ENCODE measurements at places on chromosomes 2 and 18. TPM values are rescaled to one million over a fixed set of nuclear protein-coding genes. Genes with fewer than 3 reads are reported as not detected.

NEU4 gene
- 0.22 TPM for total RNA-seq

CNDP1 gene
- total RNA-seq: 0.31 TPM

SERPINB4 gene
- not detected for total RNA-seq

TUBA3E gene
- not detected for total RNA-seq

IL36G gene
- total RNA-seq: not detected

RGPD3 gene
- 0.10 TPM for total RNA-seq

TWSG1 gene
- total RNA-seq: 44.7 TPM

TXNDC2 gene
- total RNA-seq: 0.07 TPM

UGT1A3 gene
- not detected for total RNA-seq

C2orf15 gene
- 0.59 TPM for total RNA-seq

PIGN gene
- 17.1 TPM for total RNA-seq

UGT1A4 gene
- not detected for total RNA-seq

OR6B2 gene
- not detected for total RNA-seq

DNA sequence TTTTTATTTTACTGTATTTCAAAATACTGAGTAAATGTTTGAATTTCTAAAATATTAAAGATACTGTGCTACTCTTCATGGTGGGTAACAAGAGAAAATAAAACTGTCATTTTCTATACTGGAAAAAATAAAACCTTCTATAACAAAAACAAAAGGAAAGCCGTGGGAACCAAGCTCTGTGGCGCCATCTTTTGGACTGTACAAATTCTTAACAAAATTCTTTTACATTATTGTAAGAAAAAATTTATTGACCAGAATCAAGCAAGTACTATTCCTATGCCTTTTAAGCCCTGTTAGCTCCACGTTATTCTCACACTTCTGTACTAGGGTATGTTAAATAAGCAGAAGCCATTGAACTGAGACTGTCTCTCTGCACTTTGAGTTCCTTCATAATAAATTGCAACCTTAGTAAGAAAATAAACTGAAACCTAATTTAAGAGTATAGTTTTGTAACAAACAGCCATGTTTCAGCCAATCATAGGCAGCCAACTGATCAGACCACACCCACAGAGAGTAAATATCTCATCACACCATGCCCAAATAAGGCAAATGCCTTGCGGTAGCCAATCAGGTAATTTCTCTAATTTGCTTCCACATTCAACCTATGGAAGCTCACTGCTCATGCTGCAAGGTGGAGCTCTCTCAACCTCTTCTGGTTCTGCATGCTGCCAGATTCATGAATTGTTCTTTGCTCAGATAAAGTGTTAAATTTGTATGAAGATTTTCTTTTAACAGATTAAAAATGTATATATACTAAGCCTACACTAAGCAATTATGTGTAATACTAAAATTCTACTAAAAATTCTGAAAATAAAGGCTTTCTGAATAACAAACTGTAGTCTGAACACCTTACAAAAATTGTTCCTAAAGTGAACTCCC is 42.2 kb downstream of the HIBCH start:
- DNase-seq: peak; percentile 25

DNA sequence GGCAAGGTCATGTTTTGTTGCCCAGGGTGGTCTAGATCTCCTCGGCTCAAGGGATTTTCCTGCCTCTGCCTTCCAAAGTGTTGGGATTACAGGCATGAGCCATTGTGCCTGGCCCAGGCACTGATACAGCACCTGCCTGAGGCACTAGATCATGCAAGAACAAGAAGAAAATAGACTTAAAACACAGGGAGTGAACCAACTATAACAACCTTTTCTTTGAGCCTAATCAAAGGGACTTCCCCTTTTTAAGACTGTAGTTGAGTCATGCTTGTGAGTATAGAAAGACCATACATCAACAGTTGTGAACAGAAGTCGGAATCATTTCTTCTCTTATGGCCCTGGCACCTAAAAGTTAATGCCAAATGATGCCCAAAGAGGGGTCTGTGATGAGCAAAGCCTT is 47.9 kb upstream of the MAPRE2 start:
- DNase-seq: no peak

DNA sequence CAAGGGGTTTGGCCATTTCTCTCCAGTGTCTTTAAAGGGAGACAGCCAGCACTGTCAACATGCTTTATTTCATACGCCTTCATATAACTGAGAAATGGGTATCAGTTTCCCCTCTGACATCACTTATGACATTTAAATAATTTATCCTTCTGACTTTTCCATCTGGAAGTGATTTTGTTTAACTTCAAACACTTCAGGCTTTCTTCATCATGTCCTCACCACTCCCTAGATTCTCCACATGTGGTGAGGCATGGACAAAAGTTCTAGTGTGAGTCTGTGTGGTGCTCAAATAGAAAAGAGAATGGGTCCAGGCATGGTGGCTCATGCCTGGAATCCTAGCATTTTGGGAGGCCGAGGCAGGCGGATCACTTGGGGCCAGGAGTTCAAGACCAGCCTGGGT is 158.6 kb downstream of the TXNL1 start:
- DNase-seq: no peak

DNA sequence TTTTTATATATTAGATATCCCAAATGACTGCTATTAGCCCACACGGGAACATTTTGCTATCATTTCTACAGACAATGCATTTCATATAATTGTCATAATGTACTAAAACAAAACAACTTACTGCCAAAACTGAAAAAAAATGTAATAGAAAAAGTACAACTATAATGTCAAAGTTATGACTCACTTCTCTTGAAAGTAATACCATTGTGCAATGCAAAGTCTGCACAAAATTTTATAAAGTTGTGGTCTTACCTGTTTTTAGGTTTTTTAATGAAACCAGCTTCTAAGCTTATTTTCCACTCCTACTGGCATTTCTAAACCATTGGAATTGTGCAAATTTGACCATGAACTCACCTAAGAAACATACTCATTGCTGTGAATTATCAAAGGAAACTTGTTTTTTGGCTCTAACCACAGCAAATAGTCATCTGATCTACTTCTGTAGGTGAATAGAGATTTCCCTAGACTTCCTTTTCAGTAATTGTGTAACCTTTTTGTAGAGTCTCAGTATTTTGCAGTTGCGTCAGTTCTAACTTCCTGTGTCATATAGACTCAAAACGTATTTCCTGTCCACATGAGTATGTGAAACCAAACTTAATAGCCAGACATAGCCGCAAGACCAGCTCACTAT is 31.9 kb upstream of the TFPI start:
- DNase-seq: peak; percentile 40

GRCh38 chr18:59265246-59265973 is 7.8 kb downstream of the RAX start:
- no peak for DNase-seq

DNA sequence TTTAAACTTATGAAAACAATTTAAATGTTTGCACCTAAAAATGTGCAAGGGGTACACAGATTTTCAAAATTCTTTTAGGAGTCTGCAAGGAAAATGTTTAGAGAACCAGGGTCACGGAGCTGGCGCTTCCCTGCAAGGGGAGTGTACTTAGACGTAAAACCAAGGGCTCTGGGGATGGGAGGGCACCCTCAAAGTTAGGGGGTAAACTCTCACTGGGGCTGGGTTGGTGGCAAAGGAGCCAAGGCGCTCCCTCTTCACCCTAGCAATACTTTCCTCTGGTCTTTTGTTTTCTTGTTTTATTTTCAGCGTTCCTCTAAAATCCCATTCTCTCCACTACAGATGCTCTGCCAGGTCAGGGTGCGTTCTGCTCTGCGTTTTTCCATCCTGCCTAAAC is 20.0 kb downstream of the TMEM247 start:
- DNase-seq: no peak

DNA sequence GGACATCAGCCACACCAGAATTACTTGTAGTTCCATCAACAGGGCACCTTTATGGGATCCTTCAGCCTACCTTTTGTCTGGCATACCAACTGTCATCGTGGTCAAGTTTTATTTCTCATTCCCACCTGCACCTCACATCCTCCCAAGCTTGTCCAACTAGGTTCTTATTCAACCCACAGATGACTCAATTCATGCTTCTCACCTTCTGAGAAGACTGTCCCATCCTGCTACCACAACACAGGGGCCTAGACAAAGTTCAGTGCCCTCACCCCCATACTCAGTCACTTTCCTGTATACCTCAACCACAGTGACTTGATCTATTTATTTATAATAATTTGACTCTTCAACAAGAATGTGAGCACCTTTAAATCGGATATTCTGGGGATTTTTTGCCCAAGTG is 114.4 kb upstream of the ACVR1C start:
- DNase-seq: no peak

- DNase-seq: peak; percentile 23
These were observed 15.1 kb upstream of the WDR33 start for GRCh38 chr2:127826047-127826446.

GRCh38 chr2:201452058-201452921 is 750 bp downstream of the STRADB start:
- DNase-seq: no peak

DNA sequence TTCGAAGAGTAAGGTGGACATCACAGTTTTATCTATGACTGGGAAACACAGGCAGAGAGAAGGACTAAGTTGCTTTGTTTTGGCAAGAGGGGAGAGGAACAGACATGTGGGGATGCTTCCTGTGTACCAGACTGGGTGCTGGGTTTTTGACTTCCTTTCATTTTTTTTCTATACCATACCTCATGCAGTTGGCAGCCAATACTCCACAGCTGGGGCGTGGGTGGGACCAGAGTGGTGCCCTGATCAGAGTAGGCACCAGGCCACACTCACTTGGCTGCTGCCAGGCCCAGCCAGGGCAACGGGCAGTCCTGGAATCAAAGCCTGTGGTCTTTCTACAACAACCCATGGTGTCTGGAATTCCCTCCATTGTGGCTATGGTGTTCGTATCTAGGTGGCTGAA is 45.2 kb downstream of the SH3RF3 start:
- no peak for DNase-seq

- DNase-seq: no peak
These were observed 38.5 kb downstream of the KCTD18 start for GRCh38 chr2:200471324-200471848.

- DNase-seq: no peak
These were observed 6.7 kb upstream of the SCYGR1 start for GRCh38 chr2:227394401-227394800.

DNA sequence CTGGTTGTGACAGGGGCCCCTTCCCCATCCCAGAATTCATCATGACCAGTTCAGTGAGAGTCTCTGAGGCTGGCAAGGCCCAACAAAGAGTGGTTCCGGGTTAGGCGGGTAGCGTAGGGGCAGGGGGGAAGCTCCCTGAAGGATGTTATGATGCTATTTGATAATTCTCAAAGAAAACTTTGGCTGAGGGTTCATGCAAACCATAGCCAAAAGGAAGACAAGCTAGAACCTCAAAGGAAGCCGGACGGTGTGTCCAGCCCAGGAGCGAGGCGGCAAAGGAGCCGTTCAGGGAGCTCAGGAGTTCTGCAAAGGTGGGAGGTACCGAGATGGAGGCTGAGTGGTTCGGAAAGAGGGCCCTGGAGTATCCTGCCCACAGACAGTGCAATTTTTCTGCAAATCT is 226.8 kb upstream of the RAB6C start:
- DNase-seq: no peak

DNA sequence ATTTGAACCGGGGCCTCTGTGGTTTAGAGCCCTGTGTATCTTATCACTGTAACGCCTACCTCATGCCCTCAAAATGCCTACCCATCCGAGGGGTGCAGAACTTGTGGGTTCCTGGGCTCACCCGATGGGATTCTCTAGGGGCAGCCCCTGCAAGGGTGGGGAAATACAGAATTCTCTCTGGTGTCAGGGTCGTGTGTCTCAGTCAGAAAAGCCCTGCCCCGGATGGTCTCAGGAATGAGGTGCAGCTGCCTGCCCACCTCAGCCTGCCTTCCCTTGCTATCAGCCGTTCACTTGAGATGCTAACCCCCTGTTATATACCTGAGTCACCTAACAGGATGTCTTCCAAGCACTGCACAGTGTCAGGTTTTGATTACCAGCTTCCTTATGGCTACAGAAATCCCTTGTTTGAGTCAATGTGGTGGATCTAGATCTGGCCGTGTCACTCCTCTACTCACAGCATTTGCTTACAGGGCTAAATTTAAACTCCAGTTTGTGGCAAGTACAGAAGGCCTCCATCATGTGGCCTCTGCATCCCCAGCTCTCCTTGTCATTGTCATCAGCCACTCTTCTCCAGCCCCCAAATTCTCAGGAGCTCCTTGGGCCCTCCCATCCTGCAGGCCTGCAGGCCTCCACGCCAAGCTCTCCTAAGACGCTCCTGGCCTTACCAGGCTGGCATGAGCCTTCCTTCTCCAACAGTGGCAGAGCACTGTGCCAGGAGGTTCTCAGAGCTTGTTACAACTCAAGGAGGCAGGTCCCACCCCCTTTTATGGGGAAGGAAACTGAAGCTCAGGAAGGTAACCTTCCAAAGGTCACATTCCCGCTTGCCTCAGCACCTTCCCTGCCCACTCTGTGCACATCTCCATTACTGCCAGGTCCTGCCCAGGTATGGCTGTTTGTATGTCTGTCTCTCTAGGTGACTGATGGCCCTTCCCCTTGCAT is 14.3 kb upstream of the MAP3K2 start:
- DNase-seq: no peak

DNA sequence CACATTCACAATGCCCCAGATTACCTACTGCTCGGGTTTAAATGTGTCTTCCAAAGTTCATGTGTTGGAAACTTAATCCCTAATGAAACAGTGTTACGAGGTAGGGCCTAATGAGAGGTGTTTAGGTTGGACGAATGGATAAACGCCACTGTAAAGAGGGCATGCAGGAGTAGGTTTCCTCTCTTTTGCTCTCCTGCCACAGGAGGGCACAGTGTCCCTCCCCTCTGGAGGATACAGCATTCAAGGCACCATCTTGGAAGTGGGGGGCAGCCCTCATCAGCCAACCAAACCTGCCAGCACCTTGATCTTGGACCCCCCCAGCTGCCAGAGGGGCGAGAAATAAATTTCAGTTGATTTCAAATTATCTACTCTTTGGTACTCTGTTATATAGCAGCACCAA is 103.5 kb downstream of the TSHZ1 start:
- DNase-seq: no peak

- peak; percentile 44 for DNase-seq
These were observed 5.0 kb upstream of the ZSWIM2 start for GRCh38 chr2:186853951-186854350.

DNA sequence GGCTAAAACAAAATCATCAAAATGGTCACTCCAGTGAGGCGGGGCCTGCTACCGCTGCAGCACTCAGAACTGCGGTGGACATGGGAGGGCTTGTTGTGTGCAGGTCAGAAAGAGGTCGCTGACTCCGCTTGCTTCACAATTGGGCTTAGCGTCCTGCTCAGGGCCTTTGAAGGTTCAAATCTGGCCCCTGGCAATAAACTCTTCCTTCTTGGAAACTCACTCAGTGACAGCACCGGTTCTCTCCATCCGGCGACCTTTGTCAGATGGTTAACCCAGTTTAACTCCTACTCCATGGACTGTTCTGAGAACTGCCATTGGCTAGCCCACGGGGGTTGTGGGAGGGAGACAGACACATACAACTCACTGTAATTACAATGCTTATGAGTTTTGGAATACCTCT is 29.0 kb upstream of the LAPTM4A start:
- no peak for DNase-seq

DNA sequence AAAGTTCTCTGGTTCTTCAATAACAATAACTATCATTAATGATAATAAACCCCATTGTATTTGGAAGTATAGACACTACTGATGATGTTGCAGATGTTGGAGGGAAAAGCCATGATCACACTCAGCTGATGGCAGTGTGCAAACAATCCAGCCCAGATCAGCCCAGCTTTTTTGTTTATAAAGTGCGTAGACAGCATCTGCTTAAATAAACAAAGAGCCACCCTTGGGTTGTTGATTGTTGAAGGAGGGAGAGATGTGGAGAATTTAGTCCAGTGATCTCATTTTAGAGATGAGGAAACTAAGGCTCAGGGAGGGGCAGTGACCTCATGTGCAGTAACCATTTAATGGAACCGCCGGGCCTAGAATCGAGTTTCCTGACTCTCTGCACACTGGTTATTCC is 56.0 kb upstream of the MEX3C start:
- no peak for DNase-seq

- DNase-seq: no peak
These were observed 295.5 kb upstream of the RND3 start for GRCh38 chr2:150783015-150783414.

Data from astrocyte (in vitro differentiated cells and primary cell).